ENCODE measurements at places on chromosomes 13 and 19.

- DNase-seq = no peak
These were observed 2.7 kb downstream of the NAA16 start for GRCh38 chr13:41313659-41314197.

DNA sequence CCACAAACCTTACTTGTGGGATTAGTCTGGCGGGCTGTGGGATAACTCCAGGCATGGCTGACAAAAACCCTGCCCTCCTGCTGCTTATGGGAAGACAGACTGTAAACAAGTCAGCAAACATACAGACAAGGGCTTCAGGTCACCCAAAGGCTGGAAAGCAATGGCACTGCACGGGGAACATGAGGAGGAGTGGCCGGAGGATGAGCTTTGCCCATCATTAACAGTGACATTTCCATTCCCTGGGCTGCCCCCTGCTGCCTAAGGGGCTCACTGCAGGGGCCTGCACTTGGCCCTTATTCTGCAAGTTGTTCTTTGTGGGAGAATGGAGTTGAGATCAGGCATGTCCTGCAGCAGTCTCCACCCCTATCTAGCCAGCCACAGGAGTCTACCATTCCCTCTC, 91.3 kb downstream of the UQCRFS1 start:
- no peak for DNase-seq

GRCh38 chr13:22143671-22144070, 472.8 kb downstream of the FGF9 start:
- no peak for DNase-seq

DNA sequence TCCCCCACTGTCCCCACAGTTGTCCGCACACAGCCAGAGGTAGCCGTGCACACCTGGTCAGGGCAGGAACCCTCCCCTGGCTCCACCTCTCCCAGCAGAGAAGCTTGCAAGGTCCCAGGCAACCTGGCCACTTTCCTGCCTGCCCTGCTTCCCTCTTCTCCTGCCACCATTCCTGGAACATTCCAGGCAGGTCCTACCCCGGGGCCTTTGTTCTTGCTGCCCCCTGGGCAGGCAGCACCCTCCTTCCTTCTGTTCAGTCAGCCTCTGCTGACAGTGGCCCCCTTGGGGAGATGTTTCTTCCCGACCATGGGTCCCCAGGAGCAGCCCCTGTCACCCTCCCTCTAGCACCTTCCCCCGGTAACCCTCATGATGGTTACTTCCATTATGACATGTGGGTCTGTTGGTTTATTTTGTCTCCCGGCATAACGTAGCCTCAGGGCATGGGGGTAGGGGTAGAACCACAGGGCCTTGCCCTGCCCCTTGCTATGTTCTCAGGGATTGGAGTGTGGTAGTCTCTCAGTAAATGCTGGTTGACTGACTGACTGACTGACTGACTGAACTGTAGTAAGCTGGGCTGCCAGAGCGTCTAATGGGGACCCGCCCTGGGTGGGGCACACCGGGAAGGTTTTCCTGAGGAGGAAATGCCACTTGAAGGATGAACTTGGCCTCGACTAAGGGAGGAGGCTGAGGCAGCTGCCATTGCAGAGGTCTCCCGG, 10.8 kb downstream of the PAK4 start:
- no peak for DNase-seq

DNA sequence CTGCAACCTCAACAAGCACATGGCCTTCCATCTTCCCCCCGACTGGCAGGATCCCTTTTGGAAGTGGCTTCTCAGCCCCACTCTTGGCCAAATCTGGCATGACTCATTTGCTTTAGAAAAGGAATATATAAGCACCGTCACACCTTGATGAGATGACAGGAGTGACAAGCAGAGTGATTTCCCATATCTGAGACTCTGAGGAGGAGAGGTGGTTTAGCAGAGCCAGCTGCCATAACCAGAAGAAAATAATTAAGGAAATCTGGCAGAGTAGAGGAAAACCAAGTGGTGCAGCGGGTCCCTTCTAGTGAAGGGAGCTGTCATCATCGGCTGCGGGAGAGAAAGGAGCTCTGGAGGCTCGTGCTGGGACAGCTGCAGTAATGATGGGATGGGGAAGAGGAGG, 27.5 kb upstream of the KCTD15 start:
- no peak for DNase-seq

- DNase-seq = no peak
These were observed 437.3 kb upstream of the HTR2A start for GRCh38 chr13:47334173-47334572.

Measured in CD4-positive, alpha-beta T cell treated with Interleukin-12 subunit alpha and Interleukin-12 subunit beta, for 1 hour (primary cell).